GM12891 (cell line): ENCODE measurements at places on chromosomes 3 and 15.

GRCh38 chr3:27661797-27662196 lies 60.3 kb downstream of the EOMES start:
- no peak for DNase-seq

DNA sequence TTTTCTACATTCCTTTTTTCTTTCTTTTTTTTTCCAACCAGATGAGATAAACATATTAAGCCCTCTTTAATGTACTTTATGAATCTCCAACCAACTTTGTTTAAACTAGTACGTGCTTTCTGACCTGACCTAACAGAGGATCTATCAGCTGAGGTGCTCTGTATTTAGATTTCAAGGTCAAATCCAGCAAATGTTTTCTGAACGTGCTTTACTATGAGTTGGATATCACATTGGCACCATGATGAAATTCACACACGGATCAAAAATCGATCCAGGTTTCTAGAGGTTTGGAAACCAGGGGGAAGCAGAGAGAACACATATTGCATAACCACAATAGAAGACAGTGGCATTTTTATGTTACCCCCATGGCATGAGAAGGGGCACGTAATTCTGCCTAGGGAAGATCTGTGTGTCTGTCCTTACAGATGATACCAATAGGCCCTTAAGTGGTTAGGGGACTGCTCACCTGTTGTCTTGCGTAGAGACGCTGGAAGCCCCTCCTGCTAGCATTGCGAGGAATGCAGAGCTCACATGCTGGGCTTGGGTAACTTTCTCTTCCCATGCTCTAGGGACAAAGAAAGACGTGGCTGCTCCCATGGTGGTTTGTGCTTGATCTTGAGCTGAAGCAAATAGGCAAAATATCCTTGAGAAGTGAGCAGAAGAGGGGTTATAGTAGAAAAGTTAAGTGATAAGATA lies 59.3 kb upstream of the ABHD10 start:
- DNase-seq: no peak

DNA sequence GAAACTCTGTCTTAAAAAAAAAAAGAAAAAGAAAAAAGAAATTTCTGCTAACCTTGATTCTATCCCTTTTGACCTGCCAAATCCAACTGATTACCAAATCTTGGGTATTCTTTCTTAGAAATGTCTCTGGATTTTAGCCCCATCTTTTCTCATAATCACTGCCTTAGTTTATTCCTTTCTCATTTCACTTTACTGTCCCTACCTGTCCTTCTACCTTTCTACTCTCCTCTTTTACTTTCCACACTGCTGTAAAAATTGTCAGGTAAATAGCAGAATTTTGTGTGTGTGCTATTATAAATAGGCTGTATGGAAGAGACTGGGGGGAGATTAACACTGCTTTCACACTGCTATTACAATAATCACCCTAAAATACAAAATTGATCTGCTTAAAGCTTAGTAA lies 16.7 kb downstream of the PIK3CA start:
- DNase-seq: no peak

DNA sequence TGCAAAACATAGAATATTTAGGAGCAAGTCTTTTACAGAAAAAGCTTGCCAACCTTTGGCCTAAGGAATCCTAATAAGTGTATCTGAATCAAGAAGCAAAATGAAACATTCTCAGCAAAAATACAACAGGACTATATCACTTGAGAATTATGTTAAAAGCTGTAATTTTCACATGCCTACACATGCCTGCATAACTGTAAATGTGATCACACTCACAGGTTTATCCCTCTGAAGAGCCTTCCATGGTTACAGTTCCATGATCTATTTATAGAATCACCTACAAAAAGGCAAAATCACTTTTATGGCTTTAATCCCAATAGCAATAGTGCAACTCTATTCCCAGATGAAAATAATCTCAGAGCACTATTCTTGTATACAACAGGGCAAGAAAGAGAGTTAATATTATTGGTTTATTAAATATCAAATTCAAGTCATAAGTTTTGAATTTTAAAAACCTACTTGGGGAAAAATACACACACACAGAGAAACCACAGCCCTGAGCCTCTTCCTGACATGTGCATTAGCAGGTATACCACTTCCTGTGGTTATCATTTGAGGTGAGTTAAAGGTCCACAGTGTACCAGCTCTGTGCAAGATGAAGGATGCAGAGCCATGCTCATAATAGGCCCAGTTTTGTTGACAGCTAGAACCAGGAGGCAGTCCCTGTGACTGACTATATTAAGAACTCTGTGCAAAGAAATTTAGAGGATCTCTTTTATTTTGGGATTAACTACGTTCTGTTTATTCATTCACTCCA lies 252.5 kb upstream of the TGFBR2 start:
- DNase-seq: no peak
